Umbilical cord (tissue), 2 donors: ENCODE measurements at places on chromosomes 5 and 9. TPM values are rescaled to one million over a fixed set of nuclear protein-coding genes. Genes with fewer than 3 reads are reported as not detected.

- DNase-seq: no peak
These were observed 155.3 kb downstream of the SNX18 start for GRCh38 chr5:54672871-54673270.

DNA sequence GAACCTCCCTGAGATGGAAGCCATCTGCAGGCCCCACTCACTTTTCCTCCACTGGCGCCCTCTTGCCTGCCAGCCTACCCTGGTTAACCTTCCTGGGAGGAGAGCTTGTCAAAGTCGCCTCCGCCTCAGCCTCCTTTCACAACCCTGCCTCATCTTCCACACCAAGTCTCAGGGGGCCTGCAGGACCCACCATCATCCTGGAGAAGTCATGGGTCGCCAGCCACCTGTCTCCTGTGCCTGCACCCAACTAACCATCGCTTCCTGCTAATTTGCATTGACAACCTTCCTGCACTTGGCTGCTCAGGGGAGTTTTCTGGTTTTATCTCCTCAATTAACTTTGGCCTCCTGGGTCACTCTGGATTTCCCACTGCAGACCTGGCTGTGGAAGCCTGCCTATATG, 52.8 kb upstream of the GRHPR start:
- no peak for DNase-seq

DNA sequence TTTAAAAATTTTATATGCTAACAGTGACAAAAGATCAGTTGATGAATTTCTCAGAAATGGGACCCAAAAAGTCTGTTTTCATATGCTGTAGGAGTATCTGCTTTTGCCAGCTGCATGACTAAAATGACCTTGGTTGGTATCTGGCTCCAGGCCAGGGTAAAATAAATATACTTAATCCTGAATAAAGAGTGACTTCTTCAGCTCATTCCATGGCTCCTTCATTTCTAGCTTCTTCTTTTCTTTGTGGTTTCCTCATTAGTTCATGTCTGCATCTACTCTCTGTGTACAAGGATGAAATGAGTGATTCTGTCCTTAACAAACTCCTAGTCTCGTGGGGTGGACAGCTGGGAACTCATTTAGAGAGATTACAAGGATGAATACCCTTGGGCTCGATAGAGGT, 36.0 kb downstream of the RCL1 start:
- no peak for DNase-seq

The PTPDC1 gene
- 16.1 TPM for total RNA-seq

DNA sequence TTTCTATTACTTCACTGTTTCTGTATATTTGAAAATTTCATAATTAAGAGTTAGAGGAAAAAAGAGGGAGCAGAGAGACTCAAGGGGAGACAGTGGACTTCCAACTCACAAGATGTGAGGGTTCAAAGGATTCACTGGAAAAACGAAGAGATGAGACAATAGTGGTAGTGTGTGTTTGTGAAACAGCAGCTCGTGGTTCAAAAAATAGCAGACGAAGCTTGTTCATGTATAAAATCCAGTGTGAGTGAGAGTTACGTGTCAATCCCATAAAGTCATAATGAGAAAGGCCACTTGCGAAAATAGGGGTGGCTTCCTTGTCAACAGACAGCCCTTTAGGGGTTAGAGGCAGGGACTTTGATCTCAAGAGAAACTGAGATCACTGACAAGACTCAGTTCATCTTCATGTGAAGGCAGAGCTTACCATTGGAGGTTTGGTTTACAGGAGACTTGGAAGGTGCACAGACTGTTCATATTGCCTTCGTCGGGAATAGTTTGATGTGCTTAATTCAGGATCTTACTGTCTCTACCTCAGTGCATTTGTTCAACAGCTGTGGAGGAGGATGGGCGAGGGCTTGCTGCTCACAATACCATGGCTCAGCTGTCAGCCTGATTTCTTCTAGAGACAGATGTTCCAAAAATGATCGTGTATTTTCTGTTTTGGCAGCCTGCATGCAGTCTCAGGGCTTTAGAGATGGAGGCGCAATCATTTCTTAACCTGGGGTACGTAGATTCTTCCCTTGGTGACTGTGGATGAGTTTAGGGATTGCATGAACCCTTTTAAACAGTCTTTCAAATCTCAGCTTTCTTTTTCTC, 105.7 kb upstream of the KLF9 start:
- no peak for DNase-seq

The FAM78A gene
- total RNA-seq: 8.9 TPM

DNA sequence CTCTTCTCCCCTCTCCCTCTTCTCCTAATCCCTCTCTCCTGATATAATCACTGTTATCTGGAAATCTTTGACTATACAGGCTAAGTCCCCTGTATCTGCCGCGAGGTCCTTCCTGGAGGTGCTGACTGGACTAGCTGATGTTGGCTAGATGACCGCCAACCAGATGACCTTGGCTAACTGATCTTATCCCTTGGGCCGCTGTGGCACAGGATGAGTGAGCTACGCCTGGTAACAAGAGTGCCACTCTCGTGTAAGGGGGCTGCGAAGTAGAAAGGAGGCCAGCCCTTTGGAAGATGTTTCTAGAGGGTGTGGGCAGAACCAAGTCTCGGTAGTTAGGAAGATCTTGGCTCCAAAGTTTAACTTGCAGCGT, 345 bp upstream of the PRRC1 start:
- no peak for DNase-seq

DNA sequence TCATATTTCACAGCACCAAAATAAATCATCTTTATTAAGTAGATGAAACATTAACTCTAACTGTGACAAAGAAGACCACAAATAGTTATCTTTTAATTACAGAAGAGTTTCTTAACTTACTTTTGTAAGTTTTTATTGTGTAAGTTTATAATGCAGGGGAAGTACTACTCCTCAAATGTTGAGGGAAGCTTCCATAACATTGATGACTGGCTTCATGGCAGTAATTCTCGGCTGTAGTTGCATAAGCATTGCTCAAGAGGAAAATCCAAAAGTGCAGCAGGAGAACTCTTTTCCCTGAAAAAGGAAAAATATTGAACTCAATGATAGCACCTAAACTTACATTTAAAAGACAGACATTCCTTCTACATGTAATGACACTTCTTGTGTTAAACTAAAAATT, 4.6 kb downstream of the TSLP start:
- no peak for DNase-seq

GRCh38 chr9:32954642-32955041, 46.8 kb downstream of the APTX start:
- DNase-seq: no peak

DNA sequence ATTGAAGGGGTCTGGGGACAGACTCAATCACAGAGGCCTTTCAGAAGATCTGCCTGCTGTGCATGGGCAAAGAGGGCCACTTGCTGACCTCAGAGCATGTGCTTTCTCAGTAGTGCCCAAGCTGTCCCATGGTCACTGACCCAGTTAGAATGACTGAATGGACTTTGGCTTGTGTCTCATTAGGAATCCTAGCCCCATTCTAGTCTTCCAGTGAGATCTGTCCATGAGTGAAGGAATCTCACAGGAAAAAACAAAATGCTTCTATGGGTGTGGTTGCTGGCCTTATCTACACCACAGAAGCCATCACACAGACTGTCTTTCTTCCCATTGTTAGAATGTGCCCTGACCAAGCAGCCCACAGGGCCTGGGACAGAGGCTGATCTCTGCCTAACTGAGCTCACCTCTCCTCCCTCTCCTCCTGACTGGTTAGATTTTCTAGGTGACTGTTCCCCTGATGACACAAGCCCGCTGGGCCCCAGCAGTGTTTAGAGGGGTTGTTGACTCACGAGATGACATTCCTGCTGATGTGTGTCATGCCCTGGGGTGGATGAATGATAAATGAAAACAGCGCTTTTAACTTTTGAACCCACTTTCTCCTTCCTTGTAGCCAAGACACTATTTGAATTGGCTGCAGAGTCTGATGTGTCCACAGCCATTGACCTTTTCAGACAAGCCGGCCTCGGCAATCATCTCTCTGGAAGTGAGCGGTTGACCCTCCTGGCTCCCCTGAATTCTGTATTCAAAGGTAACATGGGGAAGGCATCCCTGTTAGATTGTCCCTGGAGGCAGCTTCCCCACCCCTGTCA, 24.8 kb downstream of the TGFBI start:
- peak; percentile 86 for DNase-seq

DNA sequence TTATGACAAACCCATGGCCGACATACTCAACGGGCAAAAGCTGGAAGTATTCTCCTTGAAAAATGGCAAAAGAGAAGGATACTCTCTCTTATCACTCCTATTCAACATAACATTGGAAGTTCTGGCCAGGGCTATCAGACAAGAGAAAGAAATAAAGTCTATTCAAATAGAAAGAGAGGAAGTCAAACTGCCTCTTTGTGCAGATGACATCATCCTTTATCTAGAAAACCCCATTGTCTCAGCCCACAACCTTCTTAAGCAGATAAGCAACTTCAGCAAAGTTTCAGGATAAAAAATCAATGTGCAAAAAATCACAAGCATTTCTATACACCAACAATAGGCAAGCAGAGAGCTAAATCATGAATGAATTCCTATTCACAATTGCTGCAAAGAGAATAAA, 1799.9 kb upstream of the ACO1 start:
- DNase-seq: no peak

DNA sequence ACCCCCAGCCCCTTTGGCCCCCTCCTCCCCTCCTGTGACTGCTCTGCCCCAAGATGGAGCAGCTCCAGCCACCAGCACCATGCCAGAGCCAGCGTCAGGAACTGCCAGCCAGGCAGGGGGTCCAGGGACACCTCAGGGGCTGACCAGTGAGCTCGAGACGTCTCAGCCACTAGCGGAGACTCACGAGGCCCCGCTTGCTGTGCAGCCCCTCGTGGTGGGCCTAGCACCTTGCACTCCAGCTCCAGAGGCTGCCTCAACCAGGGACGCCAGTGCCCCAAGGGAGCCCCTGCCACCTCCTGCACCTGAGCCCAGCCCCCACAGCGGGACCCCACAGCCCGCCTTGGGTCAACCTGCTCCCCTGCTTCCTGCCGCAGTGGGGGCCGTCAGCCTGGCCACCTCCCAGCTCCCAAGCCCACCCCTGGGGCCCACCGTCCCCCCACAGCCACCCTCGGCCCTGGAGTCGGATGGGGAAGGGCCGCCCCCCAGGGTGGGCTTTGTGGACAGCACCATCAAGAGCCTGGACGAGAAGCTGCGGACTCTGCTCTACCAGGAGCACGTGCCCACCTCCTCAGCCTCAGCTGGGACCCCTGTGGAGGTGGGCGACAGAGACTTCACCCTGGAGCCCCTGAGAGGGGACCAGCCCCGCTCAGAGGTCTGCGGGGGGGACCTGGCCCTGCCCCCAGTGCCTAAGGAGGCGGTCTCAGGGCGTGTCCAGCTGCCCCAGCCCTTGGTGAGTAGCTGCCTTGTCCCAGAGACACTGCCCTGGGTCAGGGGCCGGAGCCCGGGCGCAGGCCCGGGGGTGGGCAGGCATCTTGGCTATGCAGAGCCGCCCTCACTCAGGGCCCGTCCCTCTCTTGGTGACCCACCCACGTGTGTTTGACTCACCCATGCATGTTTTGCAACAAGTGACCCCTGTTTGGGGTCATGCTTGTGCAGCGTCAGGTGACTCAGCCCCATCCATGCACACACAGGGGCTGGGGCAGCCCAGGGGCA, 105.2 kb downstream of the WNK2 start:
- no peak for DNase-seq

DNA sequence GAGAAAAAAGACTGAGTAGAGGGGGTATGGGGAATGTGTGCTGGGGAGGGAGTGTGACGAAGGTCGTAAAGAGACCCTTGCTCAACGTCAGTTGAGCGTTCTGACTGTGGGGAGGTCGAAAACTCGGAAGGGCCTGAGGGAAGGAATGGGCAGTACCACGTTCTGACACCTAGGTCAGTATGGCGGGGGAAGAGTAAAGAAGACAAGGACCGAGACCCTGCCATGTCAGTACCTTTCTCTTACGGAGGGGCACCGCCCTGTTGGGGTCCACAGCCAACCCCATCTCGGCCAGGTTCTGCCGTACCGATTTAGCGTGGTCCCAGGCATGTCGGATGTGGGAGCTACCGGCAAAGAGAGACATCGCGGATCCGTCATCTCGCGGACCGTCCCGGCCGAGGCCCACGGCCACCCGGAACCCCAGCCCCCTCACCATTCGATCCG, 375 bp downstream of the NOP16 start:
- DNase-seq: no peak

The NME5 gene
- not detected for total RNA-seq
